Activated naive CD4-positive, alpha-beta T cell (primary cell): ENCODE measurements at places on chromosomes 13 and 19.

DNA sequence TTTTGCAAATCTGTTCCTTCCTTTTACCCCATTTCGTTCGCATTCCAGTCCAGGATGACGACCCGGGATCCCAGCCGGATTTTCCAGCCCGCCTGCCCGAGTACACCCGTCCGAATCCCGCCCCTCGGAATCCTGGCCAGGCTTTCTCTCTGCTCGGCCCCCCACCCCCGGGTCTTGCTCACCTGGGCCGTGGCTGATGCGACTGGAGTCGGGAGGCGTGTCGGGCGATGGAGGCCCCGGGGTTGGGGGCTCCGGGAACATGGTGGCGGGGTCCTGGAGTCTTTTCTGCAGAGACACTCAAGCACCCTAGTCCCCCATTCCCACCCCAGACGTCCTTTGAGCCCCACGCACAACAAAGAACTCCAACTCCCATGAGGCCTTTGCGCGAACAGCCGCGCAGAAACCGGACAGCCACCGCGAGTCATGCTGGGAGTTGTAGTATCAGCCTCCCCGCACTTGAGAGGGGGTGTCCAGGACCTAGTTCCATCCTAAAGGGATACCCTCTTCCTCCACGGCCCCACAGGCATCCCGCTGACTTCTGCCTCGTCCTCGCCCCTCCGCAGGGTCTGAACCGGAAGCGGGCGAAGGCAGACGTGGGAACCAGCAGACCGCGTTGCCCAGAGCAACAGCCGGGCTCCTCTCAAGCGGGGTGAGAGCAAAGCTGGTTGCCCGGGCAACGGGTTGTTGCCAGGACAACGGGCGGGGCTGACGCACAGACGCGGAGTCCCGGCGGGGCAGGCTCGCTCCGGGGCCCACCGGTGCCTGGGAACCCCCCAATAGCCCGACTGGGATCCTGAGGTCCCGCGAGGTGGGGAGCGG lies 1.1 kb downstream of the SYT5 start:
- DNase-seq: peak; percentile 86

DNA sequence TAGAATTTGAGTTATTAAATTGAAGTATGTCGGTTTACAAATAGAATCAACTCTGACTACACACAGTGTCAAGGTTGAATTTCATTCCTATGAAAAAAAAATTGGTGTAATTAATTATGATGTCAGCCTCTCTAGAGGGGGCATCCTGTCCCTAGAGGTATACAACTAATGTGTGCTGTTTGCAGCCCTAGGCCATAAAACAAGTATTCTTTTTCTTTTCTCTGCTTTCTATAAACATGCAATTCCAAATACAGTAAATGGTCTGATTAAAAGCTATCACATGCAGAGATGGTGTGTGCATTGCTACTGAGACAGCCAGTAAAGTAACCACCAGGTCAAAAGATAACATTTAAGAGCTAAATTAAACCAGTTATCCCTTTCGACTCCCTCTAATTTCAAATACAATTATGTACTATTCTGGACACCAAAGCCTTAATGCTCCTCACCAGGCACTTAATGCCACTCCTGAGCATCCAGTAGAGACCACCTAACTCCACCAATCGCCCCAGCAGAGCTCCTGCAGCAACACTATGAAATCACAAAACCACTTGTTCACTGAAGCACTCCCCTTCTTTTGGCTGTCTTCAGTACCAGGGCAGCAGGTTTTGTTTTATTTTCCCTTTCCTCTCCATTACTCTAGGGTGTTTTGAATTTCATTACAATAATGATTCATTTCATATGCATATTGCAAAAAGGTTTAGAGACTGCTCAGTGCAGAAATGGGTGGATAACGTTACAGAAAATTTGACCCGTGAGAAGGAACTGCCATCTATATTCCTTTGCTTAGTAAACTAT lies 426.9 kb downstream of the PCDH9 start:
- no peak for DNase-seq

- DNase-seq: no peak
Observed at GRCh38 chr13:34044660-34045080, 226.7 kb downstream of the RFC3 start.

DNA sequence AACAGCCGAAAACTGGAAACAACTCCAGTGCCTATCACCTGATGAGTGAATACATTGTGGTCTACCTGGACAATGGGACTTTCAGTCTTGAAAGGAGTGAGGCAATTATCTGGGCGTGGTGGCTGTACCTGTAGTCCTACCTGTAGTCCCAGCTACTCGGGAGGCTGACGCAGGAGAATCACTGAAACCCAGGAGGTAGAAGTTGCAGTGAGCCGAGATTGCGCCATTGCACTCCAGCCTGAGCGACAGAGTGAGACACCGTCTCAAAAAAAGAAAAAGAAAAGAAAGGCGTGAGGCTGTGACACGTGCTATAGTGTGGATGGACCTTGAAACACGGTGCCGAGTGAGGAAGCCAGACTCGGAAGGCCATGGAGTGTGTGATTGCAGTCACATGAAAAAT lies 4.1 kb upstream of the NTN5 start:
- no peak for DNase-seq

- no peak for DNase-seq
Observed at GRCh38 chr13:23692816-23693215, 122.6 kb downstream of the TNFRSF19 start.

DNA sequence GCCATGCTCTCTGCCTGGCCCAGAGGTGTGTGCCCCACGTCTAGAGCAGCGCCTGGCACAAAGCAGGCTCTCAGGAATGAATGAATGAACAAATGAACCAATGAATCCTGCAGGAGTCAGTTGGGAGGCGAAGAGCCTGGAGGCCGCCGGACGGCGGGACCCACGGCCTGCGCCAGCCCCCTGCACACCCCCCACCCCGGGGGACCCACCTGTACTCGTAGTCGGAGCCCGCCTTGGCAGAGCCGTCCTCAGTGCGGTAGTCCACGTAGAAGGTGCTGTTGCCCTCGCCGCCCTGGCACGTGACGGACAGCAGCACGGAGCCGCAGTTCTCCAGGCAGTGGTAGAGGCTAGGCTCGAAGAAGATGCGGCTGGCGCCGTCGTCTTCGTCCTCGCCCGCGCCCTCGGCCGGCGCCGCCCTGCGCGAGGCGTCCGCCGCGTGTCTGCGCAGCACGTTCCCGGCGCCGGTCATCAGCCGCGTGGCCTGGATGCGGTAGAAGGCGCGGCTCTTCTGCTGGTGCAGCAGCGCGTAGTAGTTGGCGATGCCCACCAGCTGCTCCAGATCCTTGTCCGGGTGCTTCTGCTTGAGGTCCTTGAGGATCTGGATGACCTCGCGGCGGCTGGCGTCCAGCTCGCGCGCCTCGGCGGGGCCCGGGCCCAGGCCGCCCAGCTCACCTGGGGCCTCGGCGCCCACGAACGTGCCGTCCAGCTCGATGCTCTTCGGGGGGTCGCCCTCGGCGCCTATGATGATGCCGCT lies 14.8 kb downstream of the SLC8A2 start:
- no peak for DNase-seq

- no peak for DNase-seq
Observed at GRCh38 chr13:65085977-65086376, 2144.2 kb downstream of the PCDH9 start.

- DNase-seq: no peak
Observed at GRCh38 chr19:29807870-29808405, 3.9 kb upstream of the CCNE1 start.
